ENCODE measurements at places on chromosomes 1 and 21. TPM values are rescaled to one million over a fixed set of nuclear protein-coding genes. Genes with fewer than 3 reads are reported as not detected.

Gene IGSF9
- total RNA-seq: 5.4 TPM

Gene KRTAP12-2
- not detected for total RNA-seq

Gene KAZN
- total RNA-seq: 6.8 TPM

Gene HES3
- not detected for total RNA-seq

Gene GREM2
- total RNA-seq: not detected

Gene ZNF695
- not detected for total RNA-seq

Gene RPE65
- total RNA-seq: 0.15 TPM

Gene MAP3K21
- 1.4 TPM for total RNA-seq

Gene NOS1AP
- 2.4 TPM for total RNA-seq

Gene NSUN4
- 9.1 TPM for total RNA-seq

Gene VHLL
- not detected for total RNA-seq

Gene IGSF3
- total RNA-seq: 14.9 TPM

GRCh38 chr1:98839840-98840239 lies 164.8 kb downstream of the PLPPR5 start:
- no peaks in the 10 kb centered on the region for H3K27me3 ChIP-seq
- H3K4me3 ChIP-seq: no peak overlapping the region
- H3K4me1 ChIP-seq: no peaks in the 10 kb centered on the region
- no peak overlapping the region for H3K27ac ChIP-seq

GRCh38 chr21:16194095-16194787 lies 464.5 kb downstream of the USP25 start:
- peak overlapping the region; percentile 41 for H3K4me3 ChIP-seq
- no peaks in the 10 kb centered on the region for H3K36me3 ChIP-seq
- peak overlapping the region; percentile 76 for H3K27ac ChIP-seq

DNA sequence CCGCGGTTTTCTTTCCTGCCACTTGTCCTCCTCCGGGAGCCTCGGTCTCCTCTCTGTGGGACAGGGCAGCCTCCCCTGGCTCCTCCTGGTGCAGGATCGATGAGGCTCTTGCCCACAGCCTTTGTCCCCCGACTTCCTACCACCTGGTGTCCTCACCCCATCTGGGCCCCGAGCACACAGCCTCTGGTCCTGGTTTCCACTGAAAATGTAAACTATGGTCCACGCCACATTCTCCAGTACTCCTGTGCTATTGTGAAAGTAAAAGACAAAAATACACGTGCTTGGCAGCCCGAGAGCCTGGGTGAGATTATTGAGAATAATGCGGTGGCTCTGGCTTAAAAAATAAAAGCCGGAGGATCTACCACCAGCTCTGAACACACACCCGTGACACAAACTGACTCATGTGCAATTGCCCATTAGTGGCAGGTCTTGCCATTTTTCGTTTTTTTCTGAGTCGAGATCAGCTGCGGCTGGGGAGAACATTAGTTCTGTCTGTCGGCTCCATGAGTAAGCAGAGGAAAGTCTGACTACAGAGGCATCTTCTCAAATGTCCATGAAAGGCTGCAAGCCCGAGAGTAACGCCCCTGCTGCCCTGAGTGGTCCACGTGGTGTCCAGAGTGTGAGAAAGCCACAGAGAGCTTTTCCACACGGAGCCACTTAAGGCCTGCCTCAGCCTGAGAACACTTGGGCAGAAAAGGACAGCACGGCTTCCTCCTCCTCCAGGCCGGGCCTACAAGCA lies 5.7 kb upstream of the COL6A2 start:
- DNase-seq: peak; percentile 92
- no peaks in the 10 kb centered on the region for H3K27me3 ChIP-seq
- peak overlapping the region; percentile 88 for H3K27ac ChIP-seq
- H3K4me3 ChIP-seq: no peak overlapping the region
- no peaks in the 10 kb centered on the region for H3K36me3 ChIP-seq
- H3K4me1 ChIP-seq: peaks cover 9% of the 10 kb centered on the region

DNA sequence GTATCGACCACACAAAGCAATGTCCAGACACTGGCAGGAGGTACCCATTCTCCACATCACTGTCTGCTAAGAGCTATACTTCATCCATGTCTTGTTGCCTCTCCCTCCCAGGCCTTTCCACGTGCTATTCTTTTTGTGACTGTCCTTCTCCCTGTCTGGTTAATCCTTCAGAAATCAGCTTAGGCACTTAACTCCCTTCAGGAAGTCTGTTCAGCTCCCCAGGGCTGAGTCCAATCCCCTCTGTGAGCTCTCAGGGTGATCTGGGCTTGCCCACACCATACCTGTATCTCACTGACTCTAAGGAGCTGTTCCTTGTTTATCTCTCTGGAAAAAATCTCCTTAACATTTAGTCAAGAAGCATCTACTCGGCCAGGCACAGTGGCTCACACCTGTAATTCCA lies 69.4 kb downstream of the NID1 start:
- no peak overlapping the region for H3K4me3 ChIP-seq
- no peaks in the 10 kb centered on the region for H3K27me3 ChIP-seq
- peaks cover 10% of the 10 kb centered on the region for H3K4me1 ChIP-seq
- DNase-seq: no peak
- H3K36me3 ChIP-seq: peaks cover 94% of the 10 kb centered on the region

DNA sequence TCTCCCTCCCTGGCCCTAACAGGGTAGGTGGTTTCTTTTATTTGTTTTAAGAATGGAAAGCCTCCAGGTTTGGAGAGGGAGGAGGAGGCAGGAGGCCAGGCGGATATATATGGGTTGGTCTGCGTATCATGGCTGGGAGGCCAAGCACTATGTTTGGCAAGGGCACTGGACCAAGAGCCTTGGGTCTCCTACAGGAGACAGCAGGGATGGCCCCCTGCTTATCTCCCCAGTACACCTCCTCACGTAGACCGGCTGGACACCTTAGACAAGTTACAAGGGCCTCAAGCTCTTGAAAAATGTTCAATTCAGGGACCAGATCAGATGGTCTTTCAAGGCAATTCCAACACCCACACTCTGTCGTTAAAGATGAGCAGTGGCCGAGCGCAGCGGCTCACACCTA lies 10.9 kb downstream of the SLC41A1 start:
- no peak overlapping the region for H3K4me3 ChIP-seq
- no peaks in the 10 kb centered on the region for H3K4me1 ChIP-seq
- peak overlapping the region; percentile 61 for H3K27ac ChIP-seq
- H3K36me3 ChIP-seq: peaks cover 40% of the 10 kb centered on the region
- no peaks in the 10 kb centered on the region for H3K27me3 ChIP-seq

GRCh38 chr1:233304489-233305102 lies 9.1 kb upstream of the PCNX2 start:
- no peak for DNase-seq
- no peaks in the 10 kb centered on the region for H3K27me3 ChIP-seq

DNA sequence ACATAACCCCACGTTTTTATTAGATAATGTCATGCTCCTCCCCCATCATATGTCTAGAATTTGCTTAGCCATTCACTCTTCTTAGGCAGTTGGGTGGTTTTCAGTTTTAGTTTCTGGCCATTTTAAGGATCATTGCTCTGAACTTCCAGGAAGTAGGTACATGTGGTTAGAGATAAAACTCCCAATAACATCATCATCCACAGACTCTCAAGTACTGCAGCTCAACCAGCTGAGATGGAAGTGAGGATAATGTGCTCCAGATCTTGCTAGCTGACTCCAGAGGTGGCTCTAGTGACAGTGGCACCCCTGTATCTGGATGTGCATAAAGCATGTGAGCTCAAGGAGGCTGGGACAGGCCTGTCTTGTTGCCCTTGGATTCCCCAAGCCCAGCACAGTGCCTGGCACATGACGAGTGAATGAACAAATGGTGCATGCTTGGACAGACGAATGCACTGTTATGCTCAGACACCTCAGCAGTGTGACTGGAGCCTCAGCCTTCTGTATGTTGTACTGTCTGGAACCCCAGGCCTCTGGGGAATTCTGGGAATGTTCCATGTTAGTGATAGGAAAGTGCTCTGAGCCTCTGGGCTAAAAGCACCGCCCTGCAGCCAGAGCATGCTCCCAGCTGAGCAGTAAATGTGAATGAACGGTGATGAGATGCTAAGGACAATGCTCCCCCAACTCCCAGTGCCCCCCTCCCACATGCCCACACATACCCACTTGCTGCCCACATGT lies 16.4 kb upstream of the KCNN3 start:
- no peak for DNase-seq
- H3K4me1 ChIP-seq: peaks cover 12% of the 10 kb centered on the region
- no peak overlapping the region for H3K27ac ChIP-seq
- no peak overlapping the region for H3K4me3 ChIP-seq

GRCh38 chr1:38241594-38242334 lies 195.2 kb upstream of the POU3F1 start:
- H3K27ac ChIP-seq: no peak overlapping the region
- no peak overlapping the region for H3K4me3 ChIP-seq
- no peaks in the 10 kb centered on the region for H3K36me3 ChIP-seq
- no peaks in the 10 kb centered on the region for H3K27me3 ChIP-seq
- DNase-seq: no peak

GRCh38 chr1:70497152-70497551 lies 86.1 kb downstream of the CTH start:
- H3K27me3 ChIP-seq: no peaks in the 10 kb centered on the region
- H3K4me3 ChIP-seq: no peak overlapping the region
- H3K36me3 ChIP-seq: no peaks in the 10 kb centered on the region
- no peaks in the 10 kb centered on the region for H3K4me1 ChIP-seq

- no peak for DNase-seq
- no peaks in the 10 kb centered on the region for H3K27me3 ChIP-seq
- H3K4me3 ChIP-seq: no peak overlapping the region
- peaks cover 60% of the 10 kb centered on the region for H3K4me1 ChIP-seq
- H3K27ac ChIP-seq: peak overlapping the region; percentile 26
Measured at GRCh38 chr1:9340864-9341263, 48.2 kb downstream of the SPSB1 start.

DNA sequence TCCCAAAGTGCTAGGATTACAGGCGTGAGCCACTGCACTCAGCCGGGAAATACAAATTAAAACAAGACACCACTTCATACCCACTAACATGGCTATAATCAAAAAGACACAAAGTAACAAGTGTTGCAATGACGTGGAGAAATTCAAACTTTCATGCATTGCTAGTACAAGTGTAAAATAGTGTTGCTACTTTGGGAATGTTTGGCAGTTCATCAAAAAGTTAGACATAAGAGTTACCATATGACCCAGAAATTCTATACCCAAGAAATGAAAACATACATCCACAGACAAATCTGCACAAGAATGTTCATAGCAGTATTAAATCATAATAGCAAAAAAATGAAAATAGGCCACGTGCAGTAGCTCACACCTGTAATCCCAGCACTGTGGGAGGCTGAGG lies 16.4 kb downstream of the FOXJ3 start:
- no peak for DNase-seq
- H3K4me3 ChIP-seq: no peak overlapping the region
- no peaks in the 10 kb centered on the region for H3K4me1 ChIP-seq
- H3K27me3 ChIP-seq: no peaks in the 10 kb centered on the region
- peak overlapping the region; percentile 67 for H3K27ac ChIP-seq
- H3K36me3 ChIP-seq: no peaks in the 10 kb centered on the region

GRCh38 chr1:180898441-180899219 lies 14.1 kb upstream of the KIAA1614 start:
- no peaks in the 10 kb centered on the region for H3K36me3 ChIP-seq
- H3K4me1 ChIP-seq: no peaks in the 10 kb centered on the region
- H3K4me3 ChIP-seq: no peak overlapping the region
- H3K27me3 ChIP-seq: no peaks in the 10 kb centered on the region
- peak; percentile 61 for DNase-seq

- H3K4me1 ChIP-seq: no peaks in the 10 kb centered on the region
- no peaks in the 10 kb centered on the region for H3K27me3 ChIP-seq
- no peaks in the 10 kb centered on the region for H3K36me3 ChIP-seq
- no peak overlapping the region for H3K4me3 ChIP-seq
- no peak for DNase-seq
Measured at GRCh38 chr1:77467741-77468140, 185.9 kb downstream of the AK5 start.

DNA sequence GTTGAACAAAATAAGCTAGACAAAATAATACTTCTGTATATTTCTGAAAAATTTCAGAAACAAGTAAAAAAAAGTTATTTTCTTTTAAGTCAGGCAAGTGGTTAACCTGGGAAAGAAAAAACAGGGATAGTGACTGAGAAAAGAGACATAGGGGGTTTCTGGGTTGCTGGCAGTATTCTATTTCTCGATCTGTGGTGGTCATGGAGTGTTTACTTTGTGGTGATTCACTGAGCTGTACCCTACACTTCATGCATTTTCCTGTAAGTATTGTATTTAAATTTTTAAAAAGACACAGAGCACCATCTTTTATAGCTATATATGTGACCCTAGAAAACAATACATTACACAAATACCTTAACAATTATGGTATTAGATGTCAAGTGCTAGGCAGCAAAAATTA lies 58.2 kb downstream of the ZNF644 start:
- no peak overlapping the region for H3K27ac ChIP-seq
- no peaks in the 10 kb centered on the region for H3K36me3 ChIP-seq
- no peak overlapping the region for H3K4me3 ChIP-seq
- no peaks in the 10 kb centered on the region for H3K27me3 ChIP-seq
- no peaks in the 10 kb centered on the region for H3K4me1 ChIP-seq

GRCh38 chr1:211731456-211732292 lies 56.3 kb upstream of the NEK2 start:
- no peak overlapping the region for H3K4me3 ChIP-seq
- no peaks in the 10 kb centered on the region for H3K4me1 ChIP-seq
- DNase-seq: no peak
- no peaks in the 10 kb centered on the region for H3K36me3 ChIP-seq

DNA sequence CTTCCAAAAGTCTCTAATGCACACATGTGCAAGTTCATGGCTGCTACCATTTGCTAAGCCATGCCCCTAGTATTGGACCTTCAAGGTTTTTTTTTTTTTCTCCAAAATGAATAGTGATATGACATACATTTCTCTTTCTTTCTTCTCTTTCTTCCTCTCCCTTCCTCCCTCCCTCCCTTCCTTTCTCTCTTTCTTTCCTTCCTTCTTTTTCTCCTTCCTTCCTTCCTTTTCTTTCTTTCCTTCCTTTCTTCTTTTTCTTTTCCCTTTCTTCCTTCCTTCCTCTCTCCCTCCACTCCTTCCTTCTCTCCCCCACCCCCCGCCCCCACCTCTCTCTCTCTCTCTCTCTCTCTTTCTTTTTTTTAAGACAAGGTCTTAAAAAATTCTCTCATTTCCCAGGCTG lies 3.4 kb upstream of the RNF187 start:
- H3K36me3 ChIP-seq: no peaks in the 10 kb centered on the region
- peaks cover 17% of the 10 kb centered on the region for H3K4me1 ChIP-seq
- no peak overlapping the region for H3K4me3 ChIP-seq
- H3K27me3 ChIP-seq: no peaks in the 10 kb centered on the region
- no peak for DNase-seq

- H3K27me3 ChIP-seq: no peaks in the 10 kb centered on the region
- H3K27ac ChIP-seq: no peak overlapping the region
- DNase-seq: no peak
- H3K36me3 ChIP-seq: no peaks in the 10 kb centered on the region
Measured at GRCh38 chr1:221991221-221991620, 249.3 kb upstream of the DUSP10 start.

DNA sequence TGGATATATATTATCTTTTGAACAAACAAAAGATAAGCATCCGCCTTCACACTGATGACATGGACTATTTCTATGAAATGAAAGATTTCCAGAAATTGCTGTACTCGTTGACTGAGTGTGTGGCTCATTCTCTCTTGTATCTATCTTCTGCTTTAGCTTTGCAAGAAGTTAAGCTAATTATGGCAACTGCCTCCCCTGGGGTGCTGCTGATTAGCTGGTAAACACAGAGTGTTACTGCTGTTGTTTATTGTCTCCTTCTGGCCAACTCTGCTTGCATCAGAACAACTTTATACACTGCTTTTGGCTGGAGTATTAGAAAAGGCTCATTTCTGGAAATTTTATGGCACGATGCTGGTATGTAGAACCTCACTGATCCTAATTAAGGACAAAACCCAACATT lies 95.6 kb upstream of the SNX7 start:
- no peak overlapping the region for H3K27ac ChIP-seq
- DNase-seq: no peak
- H3K36me3 ChIP-seq: no peaks in the 10 kb centered on the region
- no peaks in the 10 kb centered on the region for H3K4me1 ChIP-seq
- no peaks in the 10 kb centered on the region for H3K27me3 ChIP-seq

Data from right atrium auricular region (tissue), 2 donors.